ENCODE measurements at places on chromosomes 1 and 21. TPM values are rescaled to one million over a fixed set of nuclear protein-coding genes. Genes with fewer than 3 reads are reported as not detected.

DNA sequence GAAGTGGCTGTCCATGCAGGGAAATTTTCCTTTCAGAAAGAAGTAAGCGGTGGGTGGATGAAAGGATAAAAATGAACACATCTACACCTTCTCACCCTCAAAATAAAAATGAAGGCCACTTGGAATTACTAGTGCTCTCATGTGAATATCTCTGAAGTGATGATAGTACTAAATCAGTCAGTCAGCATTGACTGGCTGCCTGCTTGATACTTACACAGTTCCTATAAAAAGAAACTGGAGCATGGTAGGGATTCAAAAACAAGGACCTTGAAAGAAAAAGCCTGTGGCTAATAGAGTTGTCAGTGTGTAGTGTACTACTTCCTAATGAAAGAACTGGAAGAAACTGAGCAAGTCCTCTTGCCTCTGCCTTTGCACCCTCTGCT is 239.7 kb downstream of the HLX start:
- DNase-seq, result no peak

GRCh38 chr1:205108464-205108863 is 13.3 kb downstream of the RBBP5 start:
- DNase-seq, result no peak

DNA sequence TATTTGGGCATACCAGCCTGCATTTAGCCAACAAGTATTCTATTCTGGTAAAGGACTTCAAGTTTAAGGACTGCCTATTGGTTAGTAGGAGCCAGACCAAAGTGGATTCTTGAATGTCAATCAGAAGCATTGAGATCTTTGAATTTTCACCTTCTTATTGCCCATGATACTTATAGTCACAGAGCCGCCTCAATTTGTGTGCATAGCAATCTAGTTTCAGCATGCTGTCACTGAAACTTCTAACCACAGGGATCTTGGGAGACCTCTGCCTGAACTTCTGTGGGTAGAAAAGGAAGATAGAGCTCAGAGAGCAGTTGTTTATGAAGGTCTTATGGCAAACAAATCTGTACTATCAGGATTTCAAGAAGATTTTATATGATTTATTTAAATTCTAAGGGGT is 501.4 kb upstream of the USP24 start:
- no peak for DNase-seq

- peak; percentile 34 for DNase-seq
Observed at GRCh38 chr1:169060043-169060722, 46.3 kb upstream of the ATP1B1 start.

GRCh38 chr1:156488566-156489165 is 11.9 kb downstream of the MEF2D start:
- DNase-seq, result no peak

GRCh38 chr1:180548686-180549317 is 10.0 kb upstream of the OVAAL start:
- DNase-seq, result no peak

DNA sequence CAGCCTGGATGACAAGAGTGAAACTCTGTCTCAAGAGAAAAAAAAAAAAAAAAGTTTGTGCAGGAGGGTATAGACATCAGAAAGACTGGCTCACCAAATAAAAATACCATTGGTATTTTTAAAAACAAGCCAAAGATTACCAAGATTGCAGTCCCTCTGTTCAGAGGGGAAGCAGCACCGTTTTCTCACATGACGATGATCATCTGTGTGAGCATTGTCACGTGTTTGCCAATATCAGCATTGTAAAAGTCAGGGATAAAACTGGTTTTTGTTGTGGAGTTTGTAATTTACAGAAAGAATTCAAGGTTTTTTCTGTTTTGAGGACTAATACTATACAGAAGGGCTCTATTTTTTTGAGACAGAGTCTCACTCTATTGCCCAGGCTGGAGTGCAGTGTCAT is 26.5 kb downstream of the ZNF362 start:
- DNase-seq, result no peak

- DNase-seq, result no peak
Observed at GRCh38 chr1:236687273-236687672, 974 bp downstream of the ACTN2 start.

The CHRM3 gene
- total RNA-seq, result 2.6 TPM

The TAS1R1 gene
- total RNA-seq, result not detected

The WDR64 gene
- total RNA-seq, result not detected

The ADAM30 gene
- not detected for total RNA-seq

The RGS1 gene
- total RNA-seq, result not detected

Measured in Calu3 (cell line).